Stomach (tissue), 19 donors: ENCODE measurements at places on chromosomes 5 and 9. TPM values are rescaled to one million over a fixed set of nuclear protein-coding genes. Genes with fewer than 3 reads are reported as not detected.

- H3K4me3 ChIP-seq = no peak overlapping the region
- no peak for DNase-seq
- H3K27me3 ChIP-seq = no peaks in the 10 kb centered on the region
- H3K4me1 ChIP-seq = peaks cover 26% of the 10 kb centered on the region
Observed at GRCh38 chr9:114122136-114123027, 23.3 kb upstream of the KIF12 start.

Gene AKNA
- total RNA-seq = 85.8 TPM

DNA sequence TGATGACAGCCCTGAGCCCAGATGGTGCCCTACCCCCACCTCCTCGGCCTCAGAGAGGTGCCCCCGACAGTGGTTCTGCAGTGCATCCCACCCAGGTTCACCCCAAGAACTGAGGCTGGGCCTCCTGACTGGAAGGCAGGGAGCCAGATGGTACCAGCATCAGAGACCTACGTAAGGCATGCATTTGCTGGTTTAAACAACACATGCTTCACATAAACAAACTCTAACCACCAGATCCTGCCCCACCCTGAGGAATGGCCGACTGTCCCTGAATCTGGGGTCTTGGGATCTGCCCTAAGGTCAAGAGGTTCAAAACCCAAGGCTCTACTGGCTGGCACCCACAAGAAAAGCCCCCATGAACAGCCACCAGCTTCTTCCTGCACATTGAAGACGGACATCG lies 73.3 kb downstream of the SECISBP2 start:
- H3K4me3 ChIP-seq = no peak overlapping the region
- DNase-seq = no peak
- peaks cover 28% of the 10 kb centered on the region for H3K4me1 ChIP-seq

Gene UBE2D2
- 92.4 TPM for total RNA-seq

DNA sequence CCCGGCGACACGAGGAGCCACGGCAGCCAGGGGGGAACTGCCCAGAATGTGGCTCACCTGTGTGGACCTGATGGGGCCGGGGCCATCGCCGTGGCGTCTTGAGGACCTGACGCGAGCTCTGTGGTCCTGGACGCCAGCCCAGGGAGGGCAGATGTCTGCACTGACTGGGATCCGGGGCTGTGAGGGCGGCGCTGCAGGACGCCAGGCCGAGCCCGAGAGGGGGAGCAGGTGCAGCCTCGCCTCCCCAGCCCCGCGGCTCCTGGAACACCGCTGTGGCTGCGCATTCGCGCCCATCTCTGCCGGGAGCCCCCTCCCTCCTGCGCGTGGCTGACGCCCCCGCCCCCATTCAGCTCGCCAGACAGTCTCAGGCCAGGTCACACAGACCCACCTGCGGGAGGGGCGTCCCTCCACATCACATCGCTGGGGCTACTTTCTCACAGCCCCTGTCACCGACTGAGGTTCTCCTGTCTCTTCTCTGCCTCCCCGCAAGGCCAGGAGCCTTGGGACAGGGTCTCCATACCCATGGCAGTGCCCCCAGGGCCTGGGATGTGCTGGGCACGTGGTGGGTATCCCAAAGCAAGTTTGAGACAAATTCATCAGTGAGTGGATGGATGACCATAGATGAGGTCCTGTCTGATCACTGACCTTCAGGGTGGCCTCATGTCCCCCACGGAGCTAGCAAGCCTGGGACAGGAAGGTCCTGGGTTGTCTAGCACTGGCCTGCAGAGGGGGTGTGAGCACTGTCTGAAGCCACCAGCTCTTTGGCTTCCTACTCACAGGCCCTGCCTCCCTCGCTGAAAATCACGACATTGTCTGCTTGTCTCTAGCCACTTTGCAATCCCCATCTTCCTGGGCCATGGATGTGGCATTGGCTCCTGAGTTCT lies 47.3 kb downstream of the RASGEF1C start:
- H3K4me1 ChIP-seq = no peaks in the 10 kb centered on the region
- H3K27ac ChIP-seq = no peak overlapping the region
- no peaks in the 10 kb centered on the region for H3K36me3 ChIP-seq
- H3K4me3 ChIP-seq = no peak overlapping the region
- H3K27me3 ChIP-seq = peaks cover 13% of the 10 kb centered on the region
- no peak for DNase-seq

GRCh38 chr9:34591917-34592866 lies 2.7 kb upstream of the CNTFR start:
- peaks cover 3% of the 10 kb centered on the region for H3K27me3 ChIP-seq
- no peak overlapping the region for H3K4me3 ChIP-seq
- no peak for DNase-seq
- peaks cover 54% of the 10 kb centered on the region for H3K4me1 ChIP-seq
- no peak overlapping the region for H3K27ac ChIP-seq

- H3K36me3 ChIP-seq = no peaks in the 10 kb centered on the region
- no peak for DNase-seq
- H3K4me3 ChIP-seq = no peak overlapping the region
- peaks cover 30% of the 10 kb centered on the region for H3K4me1 ChIP-seq
- no peaks in the 10 kb centered on the region for H3K27me3 ChIP-seq
Observed at GRCh38 chr5:62432621-62433064, 20.1 kb downstream of the IPO11 start.

Gene CCDC192
- not detected for total RNA-seq

DNA sequence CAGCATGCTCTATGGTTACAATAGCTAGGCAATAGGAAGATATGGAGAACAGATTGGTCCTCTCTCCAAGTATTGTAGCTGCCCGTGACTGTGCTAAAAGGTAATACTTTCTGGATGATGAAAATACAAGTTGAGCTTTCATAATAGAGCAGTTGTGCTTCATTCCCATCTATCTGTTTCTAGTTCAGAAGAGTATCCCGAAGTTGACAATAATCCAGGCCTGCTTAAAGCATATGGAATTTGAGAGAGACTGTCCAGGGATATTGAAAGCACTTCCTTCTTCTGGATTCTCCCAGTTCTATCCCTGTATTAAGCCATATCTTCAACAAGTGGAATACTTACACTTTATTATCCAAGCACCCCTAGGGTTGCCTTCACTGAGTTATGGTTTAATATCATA lies 350.4 kb downstream of the EFNA5 start:
- H3K4me1 ChIP-seq = no peaks in the 10 kb centered on the region
- H3K27ac ChIP-seq = no peak overlapping the region
- H3K36me3 ChIP-seq = no peaks in the 10 kb centered on the region
- no peak overlapping the region for H3K4me3 ChIP-seq

DNA sequence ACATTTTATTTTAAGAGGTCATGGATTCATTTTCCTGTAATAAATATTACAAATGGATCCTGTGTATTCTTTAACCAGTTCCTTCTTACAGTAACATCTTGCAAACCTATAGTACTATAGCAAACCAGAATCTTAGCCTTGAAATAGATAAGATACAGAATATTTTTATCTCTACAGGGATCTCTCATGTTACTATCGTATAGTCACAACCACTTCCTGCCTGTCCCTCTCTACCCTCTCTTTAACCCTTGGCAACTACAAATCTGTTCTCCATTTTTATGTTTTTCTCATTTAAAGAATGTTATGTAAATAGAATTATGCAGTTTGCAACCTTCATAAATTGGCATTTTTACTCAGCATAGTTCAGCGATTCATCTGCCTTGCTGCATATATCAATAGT lies 454.0 kb downstream of the DIRAS2 start:
- no peak overlapping the region for H3K4me3 ChIP-seq
- no peak overlapping the region for H3K27ac ChIP-seq
- no peaks in the 10 kb centered on the region for H3K4me1 ChIP-seq

Gene PIP5KL1
- total RNA-seq = not detected

DNA sequence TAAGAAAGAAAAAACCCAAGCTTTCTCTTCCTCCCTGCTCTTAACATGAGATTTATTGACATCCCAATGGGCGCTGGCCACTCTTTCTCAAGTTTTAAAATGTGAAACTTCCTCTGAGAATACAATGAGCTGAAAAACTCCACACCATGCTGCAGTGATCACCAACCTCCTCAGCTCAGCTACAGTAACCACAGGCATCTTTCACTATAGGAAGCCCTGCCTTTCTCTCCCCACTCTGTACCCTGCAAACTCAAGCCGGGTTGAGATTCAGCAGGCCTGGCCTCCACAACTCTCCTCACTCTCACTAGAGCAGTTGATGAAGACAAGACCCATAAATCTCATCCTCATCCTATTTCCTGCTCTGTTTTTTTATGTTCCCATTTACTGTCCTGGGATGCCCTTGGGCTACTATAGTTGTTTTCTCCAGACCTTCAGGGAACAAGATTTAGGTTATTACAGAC lies 48.3 kb downstream of the SH3TC2 start:
- no peaks in the 10 kb centered on the region for H3K36me3 ChIP-seq
- DNase-seq = no peak
- H3K27me3 ChIP-seq = no peaks in the 10 kb centered on the region
- H3K4me1 ChIP-seq = no peaks in the 10 kb centered on the region
- H3K4me3 ChIP-seq = no peak overlapping the region

Gene SPATA6L
- total RNA-seq = 5.4 TPM

DNA sequence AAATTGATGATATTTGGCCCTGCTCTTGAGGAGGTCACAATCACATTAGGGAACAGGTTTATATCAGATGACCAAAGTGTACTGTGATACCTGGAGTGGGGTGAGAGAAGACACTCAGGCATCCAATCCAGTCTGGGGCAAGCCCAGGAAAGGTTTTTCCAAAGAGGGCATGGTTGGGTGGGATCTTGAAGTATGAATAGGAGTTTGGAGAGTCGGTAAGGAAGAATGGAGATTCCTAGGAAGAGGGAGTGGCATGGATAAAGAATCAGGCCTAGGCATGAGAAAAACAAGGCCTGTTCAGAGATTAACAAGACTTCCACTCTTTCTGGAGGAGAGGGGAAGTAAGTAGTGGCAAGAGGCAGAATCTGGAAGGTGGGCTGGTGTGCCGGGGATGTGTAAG lies 91.1 kb downstream of the MVB12B start:
- H3K4me3 ChIP-seq = no peak overlapping the region
- H3K27me3 ChIP-seq = no peaks in the 10 kb centered on the region
- no peaks in the 10 kb centered on the region for H3K4me1 ChIP-seq
- no peak for DNase-seq
- no peaks in the 10 kb centered on the region for H3K36me3 ChIP-seq

DNA sequence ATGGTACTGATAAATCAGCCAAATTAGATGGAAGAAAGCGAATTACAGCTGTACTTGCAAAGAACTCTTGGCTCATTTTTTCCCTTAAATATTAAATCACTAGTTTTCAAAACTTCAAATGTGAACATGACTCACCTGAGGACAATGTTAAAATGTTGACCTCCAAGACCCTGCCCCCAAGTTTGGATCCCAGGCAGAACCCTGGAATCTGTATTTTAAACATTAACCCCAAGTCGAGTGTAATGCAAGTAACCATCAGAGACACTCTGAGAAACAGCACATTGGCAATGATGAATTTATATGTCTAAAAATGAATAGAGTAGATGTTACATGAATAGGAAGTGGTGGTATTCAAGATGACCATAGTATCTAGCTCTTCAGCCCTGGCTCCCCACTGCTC lies 2.3 kb upstream of the CD274 start:
- no peak overlapping the region for H3K27ac ChIP-seq
- no peaks in the 10 kb centered on the region for H3K4me1 ChIP-seq
- H3K4me3 ChIP-seq = no peak overlapping the region
- H3K36me3 ChIP-seq = no peaks in the 10 kb centered on the region
- DNase-seq = no peak

- peaks cover 41% of the 10 kb centered on the region for H3K36me3 ChIP-seq
- peaks cover 32% of the 10 kb centered on the region for H3K4me1 ChIP-seq
- H3K4me3 ChIP-seq = no peak overlapping the region
- H3K27ac ChIP-seq = no peak overlapping the region
- no peaks in the 10 kb centered on the region for H3K27me3 ChIP-seq
Observed at GRCh38 chr9:135482015-135482754, 2.6 kb downstream of the PPP1R26 start.

DNA sequence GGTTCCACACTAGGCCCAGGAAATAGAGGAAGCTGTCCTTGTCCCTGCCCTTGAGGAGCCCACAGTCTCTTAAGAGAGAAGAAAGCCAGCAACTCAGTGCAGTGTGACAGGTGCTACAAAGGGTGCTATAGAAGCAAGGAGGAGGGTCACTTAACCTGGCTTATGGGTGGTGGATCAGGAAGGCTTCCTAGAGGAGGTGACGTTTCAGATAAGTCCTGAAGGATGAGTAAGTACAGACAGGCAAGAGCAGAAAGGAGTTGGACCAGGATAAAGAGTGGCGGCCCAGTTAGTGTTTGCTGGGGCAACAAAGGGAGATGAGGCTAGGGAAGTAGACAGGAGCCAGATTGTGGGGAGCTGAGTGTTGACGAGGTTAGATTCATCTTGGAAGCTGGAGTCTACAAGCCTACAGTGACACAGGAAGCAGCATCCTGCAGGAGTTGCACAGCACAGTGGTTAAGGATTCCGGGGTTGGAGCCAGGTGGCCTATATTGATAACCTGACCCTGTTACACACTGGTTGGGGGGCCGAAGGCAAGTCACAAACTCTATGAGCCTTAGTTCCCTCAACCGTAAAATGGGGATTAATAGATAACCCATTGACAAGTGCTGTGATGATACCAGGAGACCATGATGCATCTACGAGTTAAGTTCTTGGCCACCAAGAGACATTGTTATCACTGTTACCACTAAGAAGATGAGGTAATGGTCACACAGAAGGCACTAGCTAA lies 5.4 kb upstream of the LHX6 start:
- no peak overlapping the region for H3K27ac ChIP-seq
- no peak for DNase-seq
- no peak overlapping the region for H3K4me3 ChIP-seq
- H3K36me3 ChIP-seq = peaks cover 11% of the 10 kb centered on the region
- H3K4me1 ChIP-seq = peaks cover 2% of the 10 kb centered on the region

Gene FYB1
- 3.6 TPM for total RNA-seq

GRCh38 chr9:69937360-69937759 lies 106.3 kb upstream of the MAMDC2 start:
- H3K4me1 ChIP-seq = no peaks in the 10 kb centered on the region
- no peaks in the 10 kb centered on the region for H3K27me3 ChIP-seq
- DNase-seq = no peak

DNA sequence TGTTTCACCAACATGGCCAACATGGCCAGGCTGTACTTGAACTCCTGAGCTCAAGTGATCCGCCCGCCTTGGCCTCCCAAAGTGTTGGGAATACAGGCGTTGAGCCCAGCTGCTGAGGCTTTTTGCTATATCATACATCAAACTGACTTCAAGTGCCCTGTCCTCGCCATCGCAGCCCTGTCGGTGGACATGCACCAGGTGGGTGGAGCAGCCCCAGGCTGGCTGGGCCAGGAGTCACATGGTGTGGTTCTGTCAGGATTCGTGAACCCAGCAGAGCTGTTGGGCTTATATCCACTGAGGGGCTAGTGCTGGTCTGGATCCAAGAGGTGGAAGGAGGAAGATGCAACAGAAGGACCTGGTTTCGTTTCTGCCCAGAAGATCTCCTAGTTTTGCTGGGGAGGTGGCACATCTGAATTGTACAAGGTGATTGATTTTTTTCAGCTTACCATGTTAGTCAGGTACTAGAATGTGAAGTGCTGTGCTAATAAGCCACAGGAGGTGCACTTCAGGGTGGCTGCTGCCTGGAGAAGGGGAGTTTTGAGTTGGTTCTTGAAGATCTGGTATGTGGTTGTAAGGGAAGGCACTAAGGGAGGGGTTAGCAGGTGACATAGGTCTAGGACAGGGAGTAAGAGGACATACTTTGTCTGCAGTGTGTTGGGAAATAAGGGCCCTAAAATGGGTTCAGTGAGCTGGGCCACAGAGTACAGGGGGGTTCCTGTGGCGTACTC lies 16.1 kb downstream of the PCBD2 start:
- no peak for DNase-seq
- peaks cover 19% of the 10 kb centered on the region for H3K36me3 ChIP-seq
- H3K27me3 ChIP-seq = no peaks in the 10 kb centered on the region
- no peak overlapping the region for H3K4me3 ChIP-seq
- no peak overlapping the region for H3K27ac ChIP-seq

- H3K4me1 ChIP-seq = no peaks in the 10 kb centered on the region
- no peaks in the 10 kb centered on the region for H3K27me3 ChIP-seq
- no peak for DNase-seq
- no peaks in the 10 kb centered on the region for H3K36me3 ChIP-seq
- no peak overlapping the region for H3K27ac ChIP-seq
- no peak overlapping the region for H3K4me3 ChIP-seq
Observed at GRCh38 chr5:66701244-66701643, 105.1 kb downstream of the MAST4 start.

Gene MSX2
- total RNA-seq = 6.5 TPM
